ENCODE measurements at places on chromosomes 1 and 21.

- DNase-seq: no peak
These were observed 478 bp downstream of the C2CD2 start for GRCh38 chr21:41953249-41953830.

GRCh38 chr1:65613884-65614283 is 178.8 kb upstream of the PDE4B start:
- DNase-seq: no peak

DNA sequence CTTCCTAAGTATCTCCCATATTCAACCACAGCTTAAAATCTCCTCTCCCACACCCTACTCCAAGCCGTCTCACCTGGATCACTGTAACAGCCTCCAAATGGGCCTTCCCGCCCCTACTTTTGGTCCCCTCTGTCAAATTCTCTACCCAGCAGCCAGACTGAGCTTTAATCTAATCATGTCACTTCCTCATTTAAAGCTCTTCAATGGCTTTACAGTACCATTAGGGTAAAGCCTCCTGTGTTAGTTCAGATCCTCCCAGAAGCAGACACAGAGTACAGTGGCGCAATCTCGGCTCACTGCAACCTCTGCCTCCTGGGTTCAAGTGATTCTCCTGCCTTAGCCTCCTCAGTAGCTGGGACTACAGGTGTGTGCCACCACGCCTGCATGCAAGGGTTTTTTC is 46.8 kb upstream of the PSEN2 start:
- DNase-seq: no peak

DNA sequence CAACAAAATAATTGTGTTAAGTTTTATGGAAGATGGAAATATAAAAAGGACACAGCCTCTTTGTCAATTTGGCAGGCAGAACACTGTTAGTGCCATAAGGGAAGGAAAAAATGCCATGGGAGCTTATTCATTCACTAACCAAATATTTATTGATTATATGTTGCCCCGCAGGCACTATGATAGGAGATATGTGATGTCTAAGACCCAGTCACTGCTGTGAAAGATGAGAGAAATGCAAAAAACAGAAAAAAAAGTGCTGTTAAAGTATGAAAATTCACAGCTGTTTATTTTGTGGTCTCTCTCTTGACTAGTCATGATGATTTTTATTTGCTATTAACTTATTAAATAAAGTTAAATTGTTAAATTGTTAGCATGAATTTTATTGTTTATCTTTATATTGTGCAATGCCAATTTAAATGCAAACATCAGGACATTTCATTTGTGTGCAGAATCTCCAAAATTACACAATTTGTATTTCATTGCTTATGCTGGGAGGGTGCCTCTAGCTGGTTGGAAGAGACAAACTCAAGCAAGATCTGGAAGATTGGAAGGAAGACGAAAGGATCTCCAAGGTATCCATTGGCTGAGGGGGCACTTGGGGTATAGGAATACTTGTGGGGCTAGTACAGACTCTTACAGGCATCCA is 17.8 kb upstream of the PTGFR start:
- DNase-seq: no peak

GRCh38 chr1:184803180-184803492 is 48.5 kb upstream of the EDEM3 start:
- no peak for DNase-seq

GRCh38 chr1:31572323-31573104 is 3.8 kb upstream of the TINAGL1 start:
- DNase-seq: no peak

GRCh38 chr1:65063025-65063424 is 85.0 kb upstream of the AK4 start:
- no peak for DNase-seq

DNA sequence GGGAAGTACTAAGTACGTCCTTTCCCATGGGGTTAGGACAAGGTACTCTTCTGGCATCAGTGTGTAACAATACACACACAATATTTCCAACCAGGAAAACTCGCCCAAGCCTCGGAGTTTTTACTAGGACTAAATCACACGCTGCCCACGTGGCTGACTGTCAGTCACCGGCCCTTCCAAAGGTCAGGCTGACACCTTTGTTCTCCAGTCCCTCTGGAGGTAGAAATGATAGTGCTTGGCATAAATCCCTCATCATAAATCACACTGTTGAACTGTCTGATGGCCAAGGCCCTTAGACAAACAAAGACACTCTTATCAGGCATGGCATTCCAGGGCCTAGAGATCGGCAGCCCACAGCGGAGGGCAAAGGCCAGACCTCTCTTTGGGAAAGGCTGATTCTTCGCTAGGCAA is 16.9 kb upstream of the SLAMF9 start:
- DNase-seq: no peak

DNA sequence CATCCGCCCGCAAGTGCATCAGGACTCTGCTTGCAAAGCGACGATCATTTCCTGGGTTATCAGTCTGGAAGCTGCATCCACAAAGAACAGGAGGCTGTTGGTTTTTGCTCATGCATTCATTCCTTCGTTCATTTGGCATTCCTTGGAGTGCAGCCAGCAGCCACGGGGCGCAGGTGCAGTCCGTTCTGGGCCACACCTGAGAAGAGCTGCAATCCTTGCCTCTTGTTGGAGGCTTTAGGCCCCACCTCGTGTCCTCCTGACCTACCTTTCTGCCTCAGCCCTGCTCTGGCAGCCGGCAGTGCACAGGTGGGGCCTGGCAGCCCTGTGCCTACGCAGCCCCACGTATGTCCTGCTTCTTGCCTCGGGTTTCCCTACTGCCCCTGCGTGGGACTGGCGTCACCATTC is 19.6 kb upstream of the C2CD2 start:
- DNase-seq: no peak

DNA sequence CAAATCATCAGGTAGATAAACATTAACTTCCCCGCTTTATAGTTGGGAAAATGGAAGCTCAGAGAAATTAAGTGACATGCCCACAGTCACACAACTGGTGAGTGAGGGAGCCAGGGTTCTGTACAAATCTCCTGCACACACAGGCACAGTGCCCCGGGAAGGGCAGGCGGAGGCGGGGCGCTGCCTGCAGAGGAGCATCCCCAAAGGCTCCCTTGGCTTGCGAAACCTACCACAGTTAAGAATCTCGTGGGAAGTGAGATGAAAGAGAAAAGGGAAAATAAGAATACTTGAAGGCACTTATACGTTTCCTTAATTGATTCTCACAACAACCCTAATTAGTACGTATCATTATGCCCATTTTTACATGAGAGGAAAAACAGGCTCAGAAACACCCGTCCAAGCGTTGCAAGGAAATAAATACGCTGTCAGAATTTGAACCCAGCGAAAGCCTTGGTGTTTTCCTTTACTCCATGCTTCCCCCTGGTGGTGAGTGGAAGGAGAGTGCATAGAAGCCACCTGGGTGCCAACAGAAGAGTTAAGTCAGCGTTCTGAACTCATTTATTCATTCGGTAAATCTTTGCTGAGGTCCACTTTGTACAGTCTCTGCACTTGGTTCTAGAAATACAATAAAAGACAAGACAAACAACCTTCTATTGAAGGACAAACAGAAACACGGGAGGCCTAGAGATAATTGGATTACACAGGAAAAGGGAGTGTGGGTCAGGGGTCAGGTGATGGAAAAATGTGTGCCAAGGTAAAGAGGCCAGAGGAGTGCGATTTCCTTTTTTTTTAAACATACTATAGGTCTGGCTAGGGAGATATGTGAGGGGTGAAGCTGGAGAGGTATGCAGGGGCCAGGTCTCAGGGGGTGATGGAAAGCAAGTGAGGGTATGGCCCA is 28.4 kb downstream of the ACP6 start:
- peak; percentile 59 for DNase-seq

GRCh38 chr1:145716641-145717345 is 2.5 kb upstream of the CD160 start:
- no peak for DNase-seq

DNA sequence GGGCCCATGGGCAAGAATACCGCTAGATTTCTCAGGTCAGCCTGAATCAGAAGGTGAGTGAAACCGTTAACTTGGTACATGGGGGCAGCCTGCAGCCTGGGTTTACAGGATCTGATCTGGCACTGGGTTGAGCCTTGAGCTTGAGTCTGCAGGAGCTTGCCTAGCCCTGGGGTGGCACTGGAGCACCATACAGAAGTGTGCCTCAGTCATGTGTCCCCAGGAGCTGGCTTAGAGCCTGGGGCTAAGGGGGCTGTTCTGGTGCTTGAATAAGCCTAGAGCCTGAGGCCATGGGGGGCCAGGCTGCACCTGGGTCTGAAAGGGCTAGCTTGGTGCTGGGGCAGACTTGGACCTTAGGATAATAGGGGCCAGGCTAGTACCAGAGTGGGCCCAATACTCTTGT is 457.2 kb upstream of the PBX1 start:
- no peak for DNase-seq

GRCh38 chr1:7298145-7298544 is 473.0 kb upstream of the VAMP3 start:
- no peak for DNase-seq

- DNase-seq: no peak
These were observed 24.9 kb upstream of the GRHL3 start for GRCh38 chr1:24294228-24294672.

DNA sequence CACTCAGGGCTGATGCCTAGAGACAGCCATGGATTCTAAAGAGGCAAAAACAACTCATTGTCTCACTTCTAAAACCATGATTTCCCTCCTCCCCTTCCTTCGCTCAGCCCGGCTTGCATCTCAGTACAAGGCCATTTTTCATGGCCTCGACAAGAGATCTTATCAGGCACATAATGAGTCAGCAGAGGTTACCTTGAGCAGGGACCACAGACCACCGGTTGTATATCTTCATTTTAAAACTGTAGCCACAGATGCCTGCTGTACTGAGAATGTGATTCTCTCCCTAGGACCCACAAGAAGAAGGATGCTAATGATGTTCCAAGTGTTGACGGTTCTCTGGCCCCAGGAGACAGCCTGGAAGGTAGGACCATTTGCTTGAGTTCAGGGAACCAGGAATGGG is 331.9 kb downstream of the AJAP1 start:
- no peak for DNase-seq

DNA sequence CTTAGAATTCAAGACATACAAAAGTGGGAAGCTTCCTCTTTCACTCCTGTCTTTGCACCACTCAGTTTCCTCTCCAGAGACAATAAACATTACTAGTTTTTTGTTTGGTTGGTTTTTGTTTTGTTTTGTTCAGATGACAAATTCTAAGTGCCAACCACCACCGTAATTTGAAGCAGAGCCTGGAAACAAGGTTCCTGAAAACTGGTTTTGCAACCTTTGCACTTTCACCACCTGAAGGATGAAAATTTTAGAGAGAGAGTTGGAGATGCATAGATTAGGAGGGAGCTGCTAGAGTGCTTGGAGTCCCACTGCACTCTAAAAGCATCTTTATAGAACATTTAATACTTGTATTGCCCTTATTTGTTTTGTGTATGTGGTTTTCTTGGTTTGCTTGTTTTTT is 20.2 kb upstream of the MGST3 start:
- no peak for DNase-seq

DNA sequence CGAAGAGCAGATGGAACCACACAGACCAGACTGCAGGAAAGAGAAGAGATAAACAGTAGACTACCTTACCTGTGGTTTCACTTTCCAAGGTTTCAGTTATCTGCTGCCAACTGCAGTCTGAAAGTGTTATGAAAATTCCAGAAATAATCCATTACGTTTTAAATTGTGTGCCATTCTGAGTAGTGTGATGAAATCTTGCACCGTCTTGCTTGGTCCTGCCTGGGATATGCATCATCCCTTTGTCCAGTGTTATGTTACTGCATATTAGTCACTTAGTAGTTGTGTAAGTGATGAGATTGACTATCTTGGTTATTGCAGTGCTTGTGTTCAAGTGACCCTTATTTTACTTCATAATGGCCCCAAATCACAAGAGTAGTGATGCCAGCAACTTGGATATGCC is 33.9 kb downstream of the DNAJC6 start:
- no peak for DNase-seq

DNA sequence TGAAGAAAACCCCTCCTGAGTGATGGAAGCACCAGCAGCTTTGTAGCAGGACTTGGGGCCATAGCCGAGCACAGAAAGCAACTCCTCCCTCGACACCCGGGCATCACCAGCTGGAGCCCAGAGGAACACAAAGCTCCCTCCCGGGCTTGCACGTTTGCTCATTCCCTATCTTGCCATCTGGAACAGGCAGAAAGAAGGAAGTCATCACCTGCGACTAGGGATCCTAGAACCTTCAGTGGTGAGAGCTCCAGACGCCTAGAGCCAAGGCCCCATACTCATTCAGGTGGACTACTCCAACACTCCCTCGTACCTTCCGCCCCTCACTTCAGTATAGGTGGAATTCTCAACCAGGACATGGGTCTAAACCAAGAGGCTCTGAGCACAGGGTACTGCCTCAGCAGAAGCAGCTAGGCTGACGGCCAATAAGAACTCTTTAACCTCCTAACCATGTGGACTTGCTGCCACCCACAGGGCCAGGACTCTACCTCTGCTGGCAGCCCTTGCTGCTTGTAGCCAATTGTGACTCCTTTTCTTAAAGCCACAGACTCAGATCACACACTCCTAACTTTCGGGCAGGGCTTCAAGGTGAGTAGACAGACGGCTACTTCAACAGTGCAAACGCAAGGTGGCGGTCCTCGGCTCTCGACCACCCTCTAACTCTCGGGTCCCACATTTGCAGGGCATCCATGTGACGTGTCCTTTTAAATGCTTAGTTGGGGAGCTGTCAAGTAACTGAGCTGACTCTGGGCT is 65.4 kb downstream of the NPHP4 start:
- DNase-seq: no peak
